ENCODE measurements at places on chromosomes 4 and X.

DNA sequence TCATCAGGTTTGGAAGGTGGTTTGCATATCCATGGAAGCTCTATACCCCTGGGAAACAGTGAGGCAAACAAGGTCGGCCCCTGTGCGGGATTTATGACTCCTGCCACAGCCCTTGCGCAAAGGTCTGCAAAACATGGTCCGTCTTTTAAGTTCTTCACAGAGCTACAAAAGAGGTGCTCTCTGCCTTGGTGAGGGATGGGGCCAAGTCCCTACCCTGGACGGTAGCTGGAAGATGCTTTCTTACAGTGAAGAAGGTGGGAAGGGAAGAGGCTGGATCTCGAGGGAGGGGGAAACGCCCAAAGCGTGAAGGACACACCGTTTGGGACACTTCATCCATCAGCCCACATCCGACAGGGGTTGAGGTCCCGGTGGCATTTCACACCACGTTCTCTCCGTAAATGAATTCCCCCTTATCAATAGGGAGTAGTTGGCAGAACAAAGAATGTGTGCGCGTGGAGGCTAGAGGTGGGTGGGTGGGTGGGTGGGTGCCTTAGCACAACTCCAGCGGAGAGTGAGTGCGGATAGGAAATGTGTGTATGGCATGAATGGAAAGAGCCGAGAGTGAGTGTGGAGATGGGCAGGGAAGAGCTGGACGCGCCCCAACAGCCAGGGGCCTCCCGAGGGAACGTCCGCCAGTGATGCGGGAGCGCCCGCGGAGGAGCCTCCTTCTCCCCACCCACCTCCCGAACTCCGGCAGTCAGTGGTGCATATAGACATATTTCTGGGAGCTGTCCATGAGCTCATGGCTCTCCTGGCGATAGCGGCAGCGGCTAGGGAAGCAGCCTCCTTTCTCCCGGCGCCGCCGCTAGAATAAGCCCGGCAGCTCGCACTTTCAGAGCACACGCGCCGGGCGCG is 68.3 kb downstream of the LARP7 start:
- DNase-seq, result no peak

DNA sequence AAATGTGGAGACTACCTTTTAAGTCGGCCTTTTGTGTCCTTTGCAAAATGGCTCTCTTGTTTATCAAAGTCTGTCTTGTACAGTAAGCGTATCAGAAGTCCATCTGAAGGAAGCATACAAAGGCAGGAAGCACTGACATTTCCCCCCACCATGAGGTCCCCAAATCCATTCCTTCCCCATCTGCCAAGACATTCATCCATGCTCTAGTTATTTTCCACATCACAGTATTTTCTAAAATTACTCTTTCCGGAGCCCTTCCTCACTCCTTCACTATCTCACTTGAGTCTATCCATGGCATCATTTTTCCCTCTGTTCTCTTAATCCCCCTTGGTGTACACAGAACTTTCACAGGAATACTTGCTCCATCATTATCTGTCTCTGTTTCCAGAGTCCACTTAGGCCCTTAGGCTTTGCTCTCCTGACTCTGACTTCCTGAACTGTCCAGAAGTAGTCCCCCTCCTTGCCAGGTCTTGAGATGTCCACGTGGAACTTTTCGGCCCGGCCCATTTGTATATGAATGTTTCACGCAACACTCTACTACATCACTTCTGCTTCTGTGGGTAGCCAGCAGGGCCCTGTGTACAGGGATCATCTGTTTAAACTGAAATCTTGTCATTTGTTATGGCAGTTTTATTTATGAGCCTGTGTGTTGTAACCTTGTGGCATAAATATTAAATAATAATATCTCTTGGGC is 2.1 kb downstream of the SEL1L3 start:
- DNase-seq, result no peak

- no peak for DNase-seq
Measured at GRCh38 chr4:98728433-98728832, 70.0 kb upstream of the TSPAN5 start.

DNA sequence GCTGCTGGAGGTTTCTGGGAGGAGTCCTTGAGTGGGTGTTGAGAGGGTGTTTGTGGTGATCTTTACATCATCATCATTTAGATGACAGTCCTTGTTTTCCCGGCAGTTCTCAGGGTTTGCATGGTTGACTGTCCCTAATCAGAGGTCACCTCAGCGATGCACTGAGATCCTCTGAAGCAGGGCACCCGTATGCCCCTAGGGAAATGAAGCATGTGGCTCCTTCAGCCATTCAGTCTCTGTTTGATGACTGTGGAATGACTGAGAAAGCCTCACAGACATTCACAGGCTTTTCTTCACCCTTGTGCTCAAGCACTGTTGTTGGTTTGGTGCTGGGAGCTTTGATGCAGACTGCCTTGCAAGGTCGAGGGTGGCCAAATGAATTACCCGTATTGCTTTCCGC is 474.7 kb downstream of the SPRY1 start:
- no peak for DNase-seq

DNA sequence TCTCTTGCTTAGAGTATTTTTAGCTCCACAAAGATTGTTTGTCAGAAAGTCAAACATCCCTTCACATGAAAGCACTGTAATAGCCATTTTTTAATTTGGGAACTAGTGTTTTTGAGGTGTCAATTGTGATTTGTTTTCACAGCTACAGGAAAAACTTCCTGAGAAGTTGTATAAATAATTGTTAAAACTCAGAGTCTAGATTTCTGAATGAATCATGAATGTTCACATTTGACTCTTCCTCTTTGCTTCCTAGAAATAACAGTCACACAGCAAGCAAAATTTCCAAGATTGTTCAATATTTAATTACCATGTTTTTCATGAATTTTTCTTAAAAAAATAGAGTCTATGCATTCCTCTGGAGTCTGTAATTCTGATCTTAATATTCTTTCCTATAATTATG is 156.9 kb upstream of the SLC7A11 start:
- no peak for DNase-seq

Data from stimulated activated CD8-positive, alpha-beta memory T cell treated with anti-CD3 and anti-CD28 coated beads, Interleukin-4, amount 100 ng/mL, for 1 hour (primary cell).